ENCODE measurements at places on chromosomes 4 and X.
A peak's percentile ranks its signal among the peaks of the same experiment; 100 is the strongest.

- peak; percentile 88 for DNase-seq
These were observed 19.2 kb downstream of the RASGEF1B start for GRCh38 chr4:81452452-81453006.

GRCh38 chrX:147550217-147550616 lies 361.5 kb upstream of the FMR1 start:
- peak; percentile 45 for DNase-seq

DNA sequence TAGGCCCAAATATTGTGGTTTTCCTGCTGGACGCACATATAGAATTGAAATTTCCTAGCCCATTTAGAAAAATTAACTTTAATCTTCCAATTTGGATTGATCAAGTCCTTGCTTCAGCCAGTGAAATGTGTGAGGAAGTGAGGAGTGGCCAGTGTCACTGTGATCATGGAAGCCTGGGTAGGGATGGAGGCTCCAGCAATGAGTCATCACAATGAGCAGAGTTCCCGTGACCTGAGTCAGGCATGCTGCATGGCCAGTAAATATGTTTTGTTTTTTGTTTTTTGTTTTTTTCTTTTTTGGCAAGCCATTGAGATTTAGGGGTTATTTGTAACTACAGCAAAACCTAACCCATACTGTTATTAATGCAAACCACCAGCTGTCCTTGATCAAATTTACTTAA lies 52.1 kb downstream of the IDS start:
- DNase-seq = no peak

DNA sequence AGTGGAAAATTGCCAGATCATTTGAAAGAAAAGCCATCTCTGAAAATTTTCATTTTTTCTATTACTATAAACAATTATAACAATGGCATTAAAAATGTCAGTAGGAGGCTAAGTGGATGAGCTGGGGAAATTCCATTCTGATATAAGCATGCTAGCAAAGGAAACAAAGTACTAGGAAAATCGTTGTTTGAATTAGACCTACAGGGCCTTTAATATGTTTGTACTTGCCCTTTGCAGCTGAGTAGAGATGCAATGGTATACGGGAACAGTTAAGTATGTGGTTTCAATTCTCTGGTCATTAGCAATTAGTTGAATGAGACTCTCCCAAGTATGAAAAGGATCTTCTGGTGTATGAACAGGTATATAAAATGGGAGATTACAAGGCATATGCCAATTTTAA lies 452.2 kb downstream of the PCDH11X start:
- no peak for DNase-seq

DNA sequence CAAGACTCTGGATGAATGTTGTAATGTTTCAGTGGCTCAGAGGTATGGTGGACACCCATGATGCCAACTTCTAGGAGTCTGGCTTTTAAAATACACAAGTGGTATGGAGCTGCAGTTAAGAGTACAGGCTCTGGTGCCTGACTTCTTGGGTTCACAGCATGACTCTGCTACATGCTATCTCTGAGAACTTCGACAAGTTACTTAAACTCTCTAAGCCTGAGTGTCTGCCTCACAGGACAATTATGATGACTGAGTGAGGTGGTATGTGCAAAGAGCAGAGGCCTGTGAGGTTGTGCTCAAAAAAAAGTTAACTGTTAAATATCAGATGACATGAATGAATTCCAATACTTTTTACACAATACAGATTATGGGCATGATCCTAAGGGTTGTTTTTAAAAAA lies 90.9 kb upstream of the SRD5A3 start:
- DNase-seq = no peak

DNA sequence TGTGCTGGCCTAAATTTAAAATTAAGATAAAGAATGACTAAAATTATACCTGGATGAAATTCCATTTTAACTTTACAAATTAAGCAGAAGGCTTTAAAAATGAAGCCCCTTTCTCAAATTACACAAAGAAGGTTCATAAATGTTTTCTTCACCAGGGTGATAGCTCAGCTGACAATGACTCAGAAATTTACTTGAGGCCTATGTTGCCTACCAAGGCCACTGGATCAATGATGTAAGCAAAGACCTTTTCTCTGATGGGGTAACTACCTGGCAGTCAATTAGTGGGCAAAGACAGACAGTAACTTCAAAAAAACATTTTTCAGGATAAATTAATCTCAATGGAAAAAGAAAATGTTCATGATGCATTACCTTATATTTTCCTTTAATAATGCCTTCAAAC lies 23.9 kb upstream of the GPR34 start:
- DNase-seq = no peak

- no peak for DNase-seq
These were observed 695.4 kb downstream of the ARAP2 start for GRCh38 chr4:35548921-35549320.

- no peak for DNase-seq
These were observed 85.1 kb upstream of the LCORL start for GRCh38 chr4:18106620-18107019.

DNA sequence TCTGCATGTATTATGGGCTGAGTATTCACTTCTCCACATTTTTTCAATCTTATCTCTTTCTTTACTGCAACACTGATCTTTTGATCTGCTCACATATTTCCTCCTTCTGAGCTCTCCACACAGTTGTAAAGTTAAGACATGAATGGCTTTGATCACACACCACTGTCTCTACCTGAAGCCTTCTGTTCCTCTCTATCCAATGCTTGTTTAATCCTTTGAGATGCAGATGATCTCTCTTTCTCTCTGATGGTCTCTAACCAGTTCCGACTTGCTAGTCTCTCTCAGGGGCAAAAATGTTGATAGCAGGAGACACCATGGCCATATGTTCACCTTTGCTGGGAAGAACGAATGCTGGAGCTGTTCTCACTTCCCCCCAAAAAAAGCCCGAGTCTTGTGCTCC lies 162.4 kb downstream of the UNC5C start:
- no peak for DNase-seq

DNA sequence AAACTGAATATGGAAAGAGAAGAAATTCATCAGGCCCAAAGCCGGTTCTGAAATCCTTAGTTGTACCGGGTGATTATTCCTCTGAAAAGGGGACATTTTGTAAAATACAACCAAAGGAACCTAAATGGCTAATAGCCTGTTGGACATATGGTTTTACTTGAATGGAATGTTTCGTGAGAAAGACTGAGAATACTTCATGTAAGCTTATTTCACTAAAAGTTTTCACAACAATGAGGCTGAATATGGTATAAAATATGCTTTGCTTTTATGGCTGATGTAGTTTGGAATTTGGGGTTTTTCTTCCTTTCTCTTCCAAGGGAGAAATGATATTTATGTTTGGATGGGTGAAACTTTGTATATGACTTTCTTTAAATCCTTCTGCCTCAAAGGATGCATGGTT lies 2.7 kb downstream of the GRIA3 start:
- DNase-seq = no peak

- peak; percentile 48 for DNase-seq
These were observed 348.5 kb downstream of the MID1IP1 start for GRCh38 chrX:39149761-39150160.

DNA sequence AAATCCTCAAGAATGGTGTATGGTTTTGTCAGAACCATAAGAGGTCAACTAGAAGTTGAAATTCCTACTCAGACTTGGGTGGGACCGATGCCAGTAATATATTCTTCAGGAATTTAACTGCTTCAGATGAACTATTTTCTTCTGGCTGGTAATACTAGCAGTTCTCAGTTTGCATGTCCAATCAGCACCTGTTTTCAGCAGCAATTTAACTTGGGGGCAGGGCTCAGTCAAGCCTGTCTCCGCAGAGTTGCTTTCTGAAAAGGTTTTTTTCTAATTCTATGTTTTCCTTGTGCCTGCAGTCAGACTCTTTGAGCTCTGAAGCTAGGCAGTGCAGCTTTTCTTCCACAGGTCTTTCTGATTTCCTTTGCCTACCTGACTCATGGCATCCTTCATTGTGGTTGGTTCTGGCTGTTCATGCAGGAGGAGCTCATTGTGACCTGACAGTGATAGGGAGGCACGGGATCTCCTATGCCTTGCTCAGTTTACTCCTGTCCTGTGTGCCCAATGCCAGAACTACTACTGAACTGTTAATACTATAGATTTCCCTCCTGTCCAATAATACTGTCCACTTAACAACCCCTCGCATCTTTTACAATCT lies 17.3 kb upstream of the FMR1 start:
- DNase-seq = no peak

DNA sequence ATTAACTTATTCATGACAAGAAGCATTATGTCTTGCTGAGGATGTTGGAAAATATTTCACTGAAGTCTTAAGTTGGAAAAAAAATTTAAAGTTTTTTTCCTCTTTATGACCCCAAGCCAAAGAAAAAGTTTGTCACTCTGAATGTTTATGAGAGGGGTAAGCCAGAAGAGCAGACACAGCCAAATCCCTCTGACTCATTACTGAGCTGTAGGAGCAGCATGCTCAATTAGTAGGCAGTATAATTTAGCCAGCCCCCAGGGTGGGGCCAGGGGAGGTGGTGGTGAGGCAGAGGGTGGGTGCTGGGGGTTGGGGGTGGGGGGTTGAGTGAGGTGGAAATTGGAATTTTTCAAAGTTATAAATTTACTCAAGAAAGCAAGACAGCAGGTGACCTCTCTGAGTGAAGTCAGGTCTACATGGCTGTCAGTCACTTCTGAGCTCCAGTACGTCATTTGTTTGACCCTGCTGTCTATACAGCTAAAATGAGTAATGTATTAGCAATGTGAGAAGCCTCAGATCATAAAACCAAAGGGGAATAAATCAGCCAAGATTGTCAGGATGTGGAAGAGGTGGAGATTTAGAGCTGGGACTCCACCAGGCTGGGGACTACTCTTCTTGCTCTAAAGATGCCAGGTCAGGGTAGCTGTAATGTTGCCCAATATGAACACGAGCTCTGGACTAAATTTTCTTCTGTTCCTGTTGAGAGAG lies 98.8 kb upstream of the NDP start:
- no peak for DNase-seq

GRCh38 chr4:76984788-76985211 lies 35.2 kb downstream of the SEPTIN11 start:
- no peak for DNase-seq

GRCh38 chrX:12065251-12065650 lies 73.0 kb upstream of the FRMPD4 start:
- no peak for DNase-seq

- DNase-seq = no peak
These were observed 212.4 kb upstream of the TTC29 start for GRCh38 chr4:147157860-147158701.

DNA sequence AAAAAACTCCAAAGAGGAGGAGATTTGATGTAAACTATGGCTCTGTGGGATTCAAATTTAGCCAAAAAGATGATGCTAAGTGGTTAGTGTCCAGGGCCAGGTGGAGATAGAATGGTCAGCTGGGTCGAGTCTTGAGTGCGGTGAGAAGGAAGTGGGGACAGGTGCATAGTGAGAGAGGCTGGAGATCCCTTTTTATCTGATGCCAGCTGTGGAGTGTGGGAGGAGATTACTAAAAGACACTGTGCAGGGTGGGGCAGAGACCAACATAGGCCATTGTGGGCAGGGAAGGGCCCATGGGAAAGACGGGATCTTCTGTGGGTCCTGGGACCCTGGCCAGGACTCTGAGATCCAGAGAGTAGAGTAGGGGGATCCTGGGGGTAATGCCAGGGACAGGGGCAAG lies 34.6 kb upstream of the LEF1 start:
- no peak for DNase-seq

GRCh38 chr4:80196259-80196921 lies 913 bp upstream of the PRDM8 start:
- peak; percentile 16 for DNase-seq

DNA sequence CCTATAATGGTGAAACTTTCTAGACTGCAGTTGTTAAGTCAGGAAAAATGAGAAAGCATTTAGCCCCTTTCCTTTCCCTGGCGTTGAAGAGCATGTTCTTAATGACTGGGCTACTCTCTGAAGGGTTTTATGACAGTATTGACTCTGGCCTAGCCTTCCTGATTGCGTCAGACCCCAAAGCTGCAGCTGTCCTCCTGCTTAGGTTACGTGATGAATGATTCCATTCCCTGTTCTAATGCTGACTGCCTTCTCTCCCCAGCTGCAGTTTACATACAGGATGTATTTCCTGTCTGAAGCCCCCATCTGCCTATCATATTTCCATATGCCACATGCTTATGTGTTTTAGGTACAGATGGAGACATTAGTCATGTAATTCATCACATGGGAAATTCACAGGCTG lies 105.8 kb upstream of the EGFL6 start:
- peak; percentile 3 for DNase-seq

DNA sequence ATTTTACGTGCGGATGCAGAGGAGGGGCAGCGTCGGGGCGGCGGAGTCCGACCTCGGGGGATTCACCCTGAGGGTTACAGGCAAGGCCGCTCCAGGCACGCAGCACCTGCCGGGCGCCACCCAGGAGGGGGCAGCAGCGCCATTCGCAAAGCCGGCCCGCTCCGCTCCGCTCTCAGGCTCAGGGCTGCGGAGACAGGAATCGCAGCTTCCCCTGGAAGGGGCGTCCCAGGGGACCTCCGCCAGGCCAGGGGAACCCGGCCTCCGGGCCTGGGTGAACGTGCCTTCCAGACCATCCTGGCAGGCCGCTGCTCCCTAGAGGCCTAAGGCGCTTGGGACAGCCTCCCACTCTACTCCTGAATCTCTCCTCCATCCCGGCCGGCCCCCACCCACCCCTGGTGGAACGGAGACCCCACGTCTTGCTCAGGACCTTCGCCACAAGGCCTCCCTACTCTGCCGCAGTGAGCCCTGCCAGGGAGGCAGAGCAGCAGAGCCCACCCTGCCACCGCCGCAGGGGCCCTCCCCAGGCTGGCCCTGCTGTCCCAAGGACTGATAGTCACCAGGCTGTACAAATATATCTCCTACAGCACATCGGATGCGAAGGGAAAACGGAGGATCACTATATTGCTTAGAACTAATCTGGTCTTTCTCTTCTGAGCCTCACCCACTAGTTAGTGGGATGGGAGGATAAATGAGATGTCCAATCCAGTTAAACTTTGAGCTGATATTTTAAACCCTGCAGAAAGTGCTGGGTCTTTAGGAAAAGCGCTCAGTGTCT lies 115.0 kb downstream of the SMIM20 start:
- DNase-seq = peak; percentile 86

DNA sequence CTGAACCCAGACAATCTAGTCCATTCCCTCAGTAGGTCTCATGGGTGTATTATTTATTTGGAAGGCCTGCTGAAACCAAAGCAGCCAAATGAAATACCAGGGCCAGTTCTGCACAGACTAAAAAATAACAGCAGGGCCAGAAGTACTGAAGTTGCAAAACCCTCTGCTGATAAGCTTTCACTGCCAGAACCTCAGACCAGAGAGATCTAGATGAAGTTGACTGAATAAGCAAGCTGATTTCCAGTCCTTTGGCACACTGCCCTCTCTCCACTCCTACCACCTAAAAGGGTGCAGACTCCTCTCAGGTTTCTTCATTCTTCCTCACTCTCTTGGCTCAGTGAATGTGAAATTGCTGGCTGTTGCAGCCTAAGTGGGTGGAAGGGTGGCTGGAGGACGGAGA lies 276.7 kb upstream of the KLF3 start:
- peak; percentile 60 for DNase-seq

DNA sequence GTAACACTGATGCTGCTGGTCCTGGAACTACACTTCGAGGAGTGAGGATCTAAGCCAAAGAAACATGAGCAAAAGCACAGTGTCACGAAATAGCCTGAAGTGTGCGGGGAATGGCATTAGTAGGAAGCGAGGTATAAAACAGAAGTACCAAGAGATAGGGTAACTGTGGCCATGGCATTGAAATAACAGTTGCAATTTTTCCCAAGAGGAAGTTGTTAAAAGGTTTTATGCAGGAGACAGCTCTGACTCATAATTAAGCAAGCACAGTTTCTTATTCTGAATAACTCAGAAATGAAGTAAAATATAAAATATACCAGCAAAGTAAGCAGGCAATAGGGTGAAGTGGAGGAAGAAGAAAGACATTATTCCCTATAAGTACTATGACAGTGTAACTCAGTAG lies 90.3 kb upstream of the TMEM150C start:
- no peak for DNase-seq

Data from NCI-H1436 (cell line).